ENCODE measurements at places on chromosomes 12 and 14. TPM values are rescaled to one million over a fixed set of nuclear protein-coding genes. Genes with fewer than 3 reads are reported as not detected.

The TAS2R46 gene
- total RNA-seq, result 4.8 TPM

The SLC38A4 gene
- 0.56 TPM for total RNA-seq

The LBHD2 gene
- total RNA-seq, result not detected

The KRT72 gene
- total RNA-seq, result not detected

The MUCL1 gene
- not detected for total RNA-seq

The RNU7-1 gene
- not detected for total RNA-seq

The FAIM2 gene
- 3.7 TPM for total RNA-seq

The GARIN6 gene
- not detected for total RNA-seq

The ARID2 gene
- 20.6 TPM for total RNA-seq

The WBP11 gene
- total RNA-seq, result 21.6 TPM

The KRT79 gene
- not detected for total RNA-seq

The SMCO3 gene
- 1.2 TPM for total RNA-seq

The CFAP251 gene
- 7.9 TPM for total RNA-seq

The SOAT2 gene
- not detected for total RNA-seq

The CATSPERB gene
- not detected for total RNA-seq

The A2M gene
- 4.2 TPM for total RNA-seq

The KRT78 gene
- total RNA-seq, result not detected

The MGP gene
- total RNA-seq, result 251 TPM

The SLC5A8 gene
- total RNA-seq, result not detected

The SOX5 gene
- 6.6 TPM for total RNA-seq

The HOXC12 gene
- total RNA-seq, result not detected

The PPP4R4 gene
- total RNA-seq, result 1.4 TPM

The ITGB7 gene
- 0.40 TPM for total RNA-seq

The PCED1B gene
- 0.46 TPM for total RNA-seq

The RIMBP2 gene
- not detected for total RNA-seq

The GUCY2C gene
- not detected for total RNA-seq

The PHETA1 gene
- total RNA-seq, result 7.0 TPM

The CSRP2 gene
- total RNA-seq, result 19.0 TPM

The TBX3 gene
- total RNA-seq, result 4.6 TPM

The MARS1 gene
- total RNA-seq, result 193 TPM

The NPFF gene
- total RNA-seq, result not detected

The SDR9C7 gene
- not detected for total RNA-seq

The CD163L1 gene
- total RNA-seq, result 2.6 TPM

The PALS1 gene
- 27.7 TPM for total RNA-seq

The KRT83 gene
- not detected for total RNA-seq

The SELPLG gene
- 2.7 TPM for total RNA-seq

The CISTR gene
- total RNA-seq, result not detected

Measured in smooth muscle cell of the pulmonary artery (primary cell).